GM12878 (cell line): ENCODE measurements at places on chromosomes 5 and 9. TPM values are rescaled to one million over a fixed set of nuclear protein-coding genes. Genes with fewer than 3 reads are reported as not detected.

DNA sequence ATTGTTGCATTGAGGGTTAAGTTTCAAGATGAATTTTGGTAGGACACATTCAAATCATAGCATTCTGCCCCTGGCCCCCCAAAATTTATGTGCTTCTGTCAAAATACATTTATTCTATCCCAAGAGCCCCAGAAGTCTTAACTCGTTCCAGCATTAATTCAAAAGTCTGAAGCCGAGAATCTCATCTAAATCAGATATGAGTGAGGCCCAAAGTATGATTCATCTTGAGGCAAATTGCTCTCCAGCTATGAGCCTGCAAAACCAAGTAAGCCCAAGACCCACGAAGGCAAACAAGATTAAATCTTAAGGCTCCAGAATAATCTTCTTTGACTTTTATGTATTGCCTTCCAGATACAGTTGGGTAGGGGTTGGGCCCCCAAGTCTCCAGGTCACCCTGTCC, 19.2 kb downstream of the TNPO1 start:
- no peak for DNase-seq

DNA sequence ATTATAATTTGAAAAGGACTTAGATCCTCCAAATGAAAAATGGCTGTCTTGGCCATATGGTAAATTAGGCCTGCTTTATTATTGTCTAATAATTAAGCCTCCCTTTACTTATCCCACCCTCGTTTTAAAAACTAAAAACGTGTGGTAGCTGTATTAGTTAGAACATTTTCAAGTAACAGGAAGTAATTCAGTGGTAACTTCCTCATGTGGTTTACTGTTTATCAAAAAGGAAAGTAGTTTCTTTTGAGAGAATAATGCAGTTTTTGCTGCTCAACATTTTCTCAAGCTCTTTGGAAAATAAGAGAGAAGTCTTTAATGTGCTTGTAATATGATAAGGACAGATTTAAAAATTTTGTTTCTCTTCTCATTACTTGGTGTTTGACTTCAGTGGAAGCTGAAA, 26.0 kb downstream of the ZCCHC7 start:
- DNase-seq, result peak; percentile 50

The FIBCD1 gene
- polyA plus RNA-seq, result not detected in 2 replicates

The ZDHHC11 gene
- polyA plus RNA-seq, result 0.29 and 0.43 TPM in 2 replicates

The IRX2 gene
- polyA plus RNA-seq, result not detected in 2 replicates

The PCDHB3 gene
- not detected in 2 replicates for polyA plus RNA-seq
